Effector CD8-positive, alpha-beta T cell (primary cell): ENCODE measurements at places on chromosomes 13 and 19.
A peak's percentile ranks its signal among the peaks of the same experiment; 100 is the strongest.

- no peak for DNase-seq
Observed at GRCh38 chr19:36371886-36372285, 7.1 kb downstream of the ZFP14 start.

DNA sequence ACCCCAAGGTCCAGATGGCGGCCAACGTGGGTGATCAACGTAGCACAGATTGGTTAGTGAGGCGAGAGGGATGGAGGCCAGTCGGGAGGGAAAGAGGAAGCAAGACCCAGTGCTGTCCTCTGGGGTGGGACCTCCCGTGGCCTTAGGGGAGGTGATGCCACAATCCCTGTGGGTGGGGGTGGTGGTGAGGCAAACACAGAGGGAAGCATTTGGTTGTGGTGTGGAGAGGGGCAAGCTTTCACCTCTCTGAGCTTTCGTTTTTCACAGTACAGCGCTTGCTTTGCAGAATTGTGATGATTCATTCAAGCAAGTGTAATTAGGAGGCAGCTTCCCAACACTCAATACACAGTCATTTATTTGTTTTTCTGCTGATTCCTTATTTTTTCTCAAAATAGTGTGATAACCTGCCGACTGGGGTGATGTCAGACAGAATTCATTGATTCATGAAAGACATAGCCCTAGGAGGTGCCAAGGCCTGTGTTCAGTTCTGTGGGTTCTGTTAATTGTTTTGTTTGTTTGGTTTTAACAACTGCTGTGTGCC is 2.4 kb downstream of the LENG8 start:
- DNase-seq = no peak

- DNase-seq = no peak
Observed at GRCh38 chr19:20182222-20182785, 15.3 kb downstream of the ZNF486 start.

DNA sequence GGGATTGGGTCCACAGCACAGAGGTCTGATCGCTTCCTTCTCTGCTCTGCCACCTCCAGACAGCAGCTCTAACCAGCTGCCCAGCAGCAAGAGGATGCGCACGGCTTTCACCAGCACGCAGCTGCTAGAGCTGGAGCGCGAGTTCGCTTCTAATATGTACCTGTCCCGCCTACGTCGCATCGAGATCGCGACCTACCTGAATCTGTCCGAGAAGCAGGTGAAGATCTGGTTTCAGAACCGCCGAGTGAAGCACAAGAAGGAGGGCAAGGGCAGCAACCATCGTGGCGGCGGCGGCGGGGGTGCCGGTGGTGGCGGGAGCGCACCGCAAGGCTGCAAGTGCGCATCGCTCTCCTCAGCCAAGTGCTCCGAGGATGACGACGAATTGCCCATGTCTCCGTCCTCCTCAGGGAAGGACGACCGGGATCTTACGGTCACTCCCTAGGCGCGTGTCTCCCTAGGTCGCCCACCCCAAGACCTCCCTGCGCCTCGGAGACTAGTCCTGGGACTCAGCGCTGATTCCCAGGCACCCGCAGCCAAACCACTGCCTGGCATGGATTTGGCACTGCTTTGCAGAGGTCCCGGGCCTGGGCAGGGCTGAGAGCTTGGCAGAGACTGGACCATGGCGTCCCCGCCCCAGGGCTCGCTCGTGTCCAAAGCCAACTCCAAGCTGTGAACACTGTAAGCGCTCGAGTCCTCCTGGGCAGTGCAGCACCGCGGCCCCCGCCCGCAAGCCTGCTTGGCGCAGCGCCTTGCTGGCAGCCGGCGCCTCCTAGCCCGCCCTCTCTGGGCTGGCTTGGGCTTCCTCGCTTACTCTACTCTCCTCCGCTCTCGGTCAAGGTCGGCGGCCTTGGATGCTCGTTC is 1.5 kb downstream of the GSX1 start:
- DNase-seq = no peak

DNA sequence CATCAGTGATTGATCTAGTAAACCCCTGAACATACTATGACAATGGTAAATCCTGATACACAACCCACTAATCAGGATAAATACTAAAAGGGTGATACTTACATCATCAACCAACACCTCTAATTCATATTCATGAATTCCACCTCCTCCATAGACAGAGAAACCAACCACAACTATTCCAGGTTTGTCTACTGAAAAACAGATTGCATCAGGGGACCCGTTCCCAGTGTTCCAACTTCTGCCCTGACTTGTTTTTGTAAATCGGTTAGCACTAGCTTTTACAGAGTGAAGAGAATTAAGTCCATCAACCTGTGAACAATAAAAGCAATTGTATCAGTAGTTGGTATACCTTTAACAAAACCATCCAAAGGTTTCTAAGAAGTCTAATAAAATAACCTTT is 149.2 kb downstream of the MYCBP2 start:
- DNase-seq = no peak

DNA sequence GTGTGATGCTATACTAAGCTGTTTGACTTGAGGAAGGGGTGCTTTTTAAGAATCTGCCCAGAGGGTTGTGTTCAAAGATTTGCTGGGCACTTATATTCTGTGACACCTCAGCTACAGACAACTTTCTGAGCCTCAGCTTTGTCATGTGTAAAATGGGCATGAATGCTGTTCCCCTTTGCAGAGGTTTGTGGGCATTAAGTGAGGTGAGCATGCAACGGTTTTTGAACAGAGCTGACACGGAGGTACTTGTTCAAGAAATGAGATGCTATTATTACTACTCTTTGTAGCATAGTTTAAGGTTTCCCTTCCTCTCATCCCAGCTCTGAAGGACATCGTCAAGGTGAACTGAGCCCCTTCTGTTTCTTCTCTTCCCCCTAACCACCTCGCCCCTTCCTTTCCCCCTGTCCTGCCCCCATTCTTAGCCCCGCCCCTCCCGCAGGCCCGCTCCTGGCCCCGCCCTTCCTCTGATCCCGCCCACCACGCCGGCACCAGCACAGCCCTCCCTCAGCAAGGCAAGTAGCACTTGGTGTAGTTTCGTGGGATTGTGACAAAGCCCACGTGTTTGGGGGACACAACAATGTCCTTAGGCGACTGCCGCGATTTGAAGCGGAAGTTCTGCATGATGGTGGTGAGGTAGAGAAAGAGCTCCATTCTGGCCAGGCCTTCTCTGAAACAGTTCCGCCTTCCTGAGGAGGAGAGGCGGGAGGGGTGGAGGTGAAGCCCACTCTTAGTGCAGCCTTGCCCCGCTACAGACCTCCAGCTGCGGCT is 26.1 kb upstream of the CYP2A7 start:
- peak; percentile 53 for DNase-seq

DNA sequence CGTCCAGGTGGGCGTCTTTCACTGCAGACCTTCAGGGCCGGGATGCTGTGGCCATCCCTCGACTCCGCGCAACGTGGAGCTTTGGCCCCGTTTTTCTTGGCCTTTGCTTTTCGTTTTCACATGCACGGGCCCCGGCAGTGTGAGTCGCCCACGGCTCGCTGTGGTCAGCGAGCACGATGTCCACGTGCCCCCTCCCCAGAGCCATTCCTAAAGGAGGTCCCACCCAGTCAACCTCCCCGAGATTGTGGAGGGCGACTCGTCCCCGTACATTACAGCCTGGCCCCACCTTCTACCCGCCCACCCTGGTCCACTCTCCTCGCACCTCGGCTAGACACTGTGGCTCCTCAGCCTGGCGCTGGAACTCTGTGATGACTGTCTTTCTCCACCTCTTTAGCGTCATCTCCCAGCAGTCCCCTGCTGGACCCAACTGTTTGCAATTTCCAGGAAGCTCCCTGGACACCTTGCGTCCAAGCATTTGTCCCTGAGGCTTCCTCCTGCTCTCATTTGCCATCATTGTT is 405 bp downstream of the ZNF446 start:
- no peak for DNase-seq
